ENCODE measurements at places on chromosomes 6 and 20. TPM values are rescaled to one million over a fixed set of nuclear protein-coding genes. Genes with fewer than 3 reads are reported as not detected.

TCF21 gene
- total RNA-seq: 0.52 TPM

PDE7B gene
- total RNA-seq: 0.27 TPM

SYNCRIP gene
- total RNA-seq: 122 TPM

RAET1G gene
- total RNA-seq: not detected

MYB gene
- not detected for total RNA-seq

XKR7 gene
- 0.36 TPM for total RNA-seq

PRL gene
- total RNA-seq: not detected

TTK gene
- 3.3 TPM for total RNA-seq

- H3K4me3 ChIP-seq: no peak overlapping the region
Measured at GRCh38 chr6:44028789-44029310, 98.4 kb downstream of the MRPL14 start.

DNA sequence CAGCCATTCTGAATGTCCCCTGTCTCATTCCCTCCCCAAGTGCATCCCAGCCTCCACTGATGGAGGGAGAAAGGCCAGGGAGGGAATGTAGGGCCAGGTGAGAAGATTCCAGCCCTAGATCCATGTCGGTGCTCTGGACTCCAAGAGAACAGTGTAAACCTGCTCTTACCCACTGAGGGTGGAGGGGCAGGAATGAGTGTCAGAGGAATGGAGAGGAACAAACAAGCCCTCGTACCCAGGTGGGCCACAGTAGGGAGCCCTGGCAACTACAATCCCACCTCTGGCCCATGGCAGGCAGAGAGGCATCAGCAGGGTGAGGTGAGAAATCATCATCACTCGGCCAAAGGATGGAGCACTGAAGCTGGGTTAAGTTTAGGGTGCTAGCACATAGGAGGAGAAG, 54.6 kb downstream of the STAU1 start:
- DNase-seq: no peak
- H3K36me3 ChIP-seq: peaks cover 12% of the 10 kb centered on the region
- no peaks in the 10 kb centered on the region for H3K27me3 ChIP-seq
- H3K4me1 ChIP-seq: no peaks in the 10 kb centered on the region

DNA sequence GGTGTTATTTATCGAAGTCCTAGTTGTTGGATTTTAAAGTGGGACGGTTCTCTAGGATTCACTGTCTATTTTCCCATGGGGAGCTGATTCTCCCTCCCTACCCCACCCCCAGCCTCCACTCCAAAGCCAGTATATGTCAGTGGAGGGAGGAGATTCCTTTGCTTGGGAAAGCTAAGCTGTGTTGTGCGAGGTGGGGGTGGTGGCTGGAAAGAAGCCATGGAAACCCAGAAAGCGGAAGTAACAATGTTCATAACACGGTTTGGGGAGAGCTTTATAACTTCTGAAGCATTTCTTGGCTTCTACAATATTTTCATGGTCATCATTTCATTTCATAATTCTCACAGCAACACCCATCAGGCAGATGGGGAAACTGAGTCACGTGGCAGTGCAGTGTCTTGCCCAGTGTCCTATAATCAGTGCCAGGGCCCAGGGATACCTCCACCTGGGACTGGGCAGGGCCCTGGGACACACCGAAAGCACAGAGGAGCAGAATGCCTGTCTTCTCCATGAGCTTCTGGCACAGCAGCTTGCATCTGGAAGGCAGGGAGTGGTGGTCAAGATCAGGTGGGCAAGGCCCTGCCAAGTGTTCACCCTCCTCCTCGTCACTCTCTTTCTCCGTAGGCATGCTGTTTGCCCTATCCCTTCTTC, 4.5 kb downstream of the SUN5 start:
- no peaks in the 10 kb centered on the region for H3K36me3 ChIP-seq
- H3K4me3 ChIP-seq: no peak overlapping the region
- no peak for DNase-seq
- H3K27me3 ChIP-seq: no peaks in the 10 kb centered on the region
- H3K27ac ChIP-seq: no peak overlapping the region
- H3K4me1 ChIP-seq: no peaks in the 10 kb centered on the region

DNA sequence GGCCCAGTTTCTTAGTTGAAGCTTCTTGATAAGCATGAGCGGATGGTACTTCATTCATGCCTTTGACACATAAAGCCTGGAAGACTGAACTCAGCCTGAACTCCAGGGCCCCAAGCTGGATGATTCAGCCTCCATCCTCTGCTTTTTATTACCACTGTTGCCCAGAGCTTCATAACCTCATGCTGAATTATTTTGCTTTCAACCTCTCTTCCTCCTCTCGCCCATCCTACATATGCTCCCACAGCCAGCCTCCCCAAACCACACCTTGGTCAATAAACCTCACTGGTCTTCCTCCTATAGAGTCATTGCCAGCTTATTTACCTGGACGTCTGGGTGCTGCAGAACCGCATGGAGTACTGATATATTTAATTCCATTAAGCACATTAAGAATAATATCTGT, 59.4 kb downstream of the SLC35B3 start:
- H3K4me1 ChIP-seq: no peaks in the 10 kb centered on the region

DNA sequence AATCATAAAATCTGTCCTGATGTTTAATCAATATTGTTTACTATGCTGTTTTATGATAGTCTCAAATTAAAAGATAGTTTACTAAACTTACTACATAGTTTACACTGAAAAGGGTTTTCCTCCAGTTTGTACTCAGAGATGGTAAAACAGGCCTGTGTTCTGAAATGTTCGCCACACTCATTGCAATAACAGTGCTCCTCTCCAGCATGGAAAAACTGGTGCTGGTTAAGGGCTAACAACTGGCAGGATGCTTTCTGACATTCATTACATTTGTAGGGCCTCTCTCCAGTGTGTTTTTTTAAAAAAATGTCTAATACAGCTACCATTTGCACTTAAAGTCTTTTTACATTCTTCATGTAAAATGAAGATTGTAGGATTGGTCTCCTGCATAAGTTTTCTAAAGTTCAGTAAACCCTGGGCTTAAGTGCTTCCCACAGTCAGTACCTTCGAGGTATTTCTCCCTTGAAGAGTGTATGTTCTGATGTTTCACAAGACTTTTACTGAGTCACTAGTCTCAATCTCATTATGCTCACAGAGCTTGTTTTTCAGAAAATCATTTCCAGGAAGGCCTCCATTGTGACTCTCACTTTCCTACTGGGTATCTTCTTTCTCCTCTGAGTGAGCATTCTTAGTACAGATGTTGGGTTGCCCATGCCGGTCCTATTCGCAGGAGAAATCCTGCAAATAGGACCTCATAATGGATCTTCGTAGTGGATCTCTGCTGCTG, 8.7 kb upstream of the ZSCAN12 start:
- H3K27ac ChIP-seq: no peak overlapping the region
- no peaks in the 10 kb centered on the region for H3K36me3 ChIP-seq
- no peak overlapping the region for H3K4me3 ChIP-seq

GRCh38 chr6:64146094-64146493, 510.5 kb downstream of the PHF3 start:
- no peaks in the 10 kb centered on the region for H3K36me3 ChIP-seq
- no peaks in the 10 kb centered on the region for H3K27me3 ChIP-seq
- no peaks in the 10 kb centered on the region for H3K4me1 ChIP-seq
- no peak for DNase-seq

DNA sequence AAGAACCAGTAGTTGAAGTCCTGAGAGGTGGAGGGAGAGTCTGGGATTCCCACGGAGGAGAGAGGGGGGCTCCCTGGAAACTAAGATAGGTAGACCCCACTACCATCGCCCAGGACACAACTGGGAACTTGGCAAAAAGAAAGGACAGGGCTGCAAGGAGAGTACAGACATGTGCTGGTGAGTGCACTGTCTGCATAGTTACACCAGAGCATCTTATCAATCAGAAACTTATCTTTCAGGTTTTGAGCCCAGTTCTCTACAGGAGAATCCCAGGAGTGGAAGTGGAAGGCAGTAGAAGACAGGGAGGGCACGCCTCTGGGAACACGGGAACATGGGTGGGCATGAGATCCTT, 12.2 kb downstream of the NFKBIL1 start:
- H3K4me3 ChIP-seq: no peak overlapping the region
- peaks cover 29% of the 10 kb centered on the region for H3K4me1 ChIP-seq
- peaks cover 4% of the 10 kb centered on the region for H3K36me3 ChIP-seq
- no peaks in the 10 kb centered on the region for H3K27me3 ChIP-seq
- DNase-seq: no peak
- H3K27ac ChIP-seq: peak overlapping the region; percentile 61

- H3K27me3 ChIP-seq: no peaks in the 10 kb centered on the region
- no peaks in the 10 kb centered on the region for H3K4me1 ChIP-seq
- no peak overlapping the region for H3K4me3 ChIP-seq
Measured at GRCh38 chr6:137978252-137978896, 111.3 kb downstream of the TNFAIP3 start.

- H3K27ac ChIP-seq: no peak overlapping the region
- no peak overlapping the region for H3K4me3 ChIP-seq
- DNase-seq: no peak
- peaks cover 9% of the 10 kb centered on the region for H3K4me1 ChIP-seq
Measured at GRCh38 chr6:42764911-42765648, 16.8 kb upstream of the BICRAL start.

DNA sequence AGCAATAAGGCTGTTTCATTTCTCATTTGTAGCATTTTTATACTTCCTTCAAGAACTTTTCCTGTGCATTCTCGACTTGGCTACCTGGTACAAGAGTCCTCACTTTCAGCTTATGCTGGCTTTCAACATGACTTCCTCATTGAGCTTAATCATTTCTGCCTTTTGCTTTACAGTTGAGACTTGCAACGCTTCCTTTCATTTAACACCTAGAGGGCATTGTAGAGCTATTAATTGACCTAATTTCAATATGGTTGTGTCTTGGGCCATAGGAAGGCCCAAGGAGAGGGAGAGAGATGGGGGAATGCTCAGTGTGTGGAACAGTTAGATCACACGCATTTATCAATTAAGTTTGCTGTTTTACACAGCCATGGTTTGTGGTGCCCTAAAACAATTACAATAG, 37.2 kb downstream of the SLC22A2 start:
- no peak for DNase-seq
- peaks cover 3% of the 10 kb centered on the region for H3K4me1 ChIP-seq

- peaks cover 18% of the 10 kb centered on the region for H3K4me1 ChIP-seq
- H3K4me3 ChIP-seq: no peak overlapping the region
Measured at GRCh38 chr6:155377061-155377460, 62.8 kb upstream of the TFB1M start.

GRCh38 chr20:58536289-58536688, 21.1 kb upstream of the APCDD1L start:
- no peaks in the 10 kb centered on the region for H3K36me3 ChIP-seq
- no peak overlapping the region for H3K4me3 ChIP-seq

DNA sequence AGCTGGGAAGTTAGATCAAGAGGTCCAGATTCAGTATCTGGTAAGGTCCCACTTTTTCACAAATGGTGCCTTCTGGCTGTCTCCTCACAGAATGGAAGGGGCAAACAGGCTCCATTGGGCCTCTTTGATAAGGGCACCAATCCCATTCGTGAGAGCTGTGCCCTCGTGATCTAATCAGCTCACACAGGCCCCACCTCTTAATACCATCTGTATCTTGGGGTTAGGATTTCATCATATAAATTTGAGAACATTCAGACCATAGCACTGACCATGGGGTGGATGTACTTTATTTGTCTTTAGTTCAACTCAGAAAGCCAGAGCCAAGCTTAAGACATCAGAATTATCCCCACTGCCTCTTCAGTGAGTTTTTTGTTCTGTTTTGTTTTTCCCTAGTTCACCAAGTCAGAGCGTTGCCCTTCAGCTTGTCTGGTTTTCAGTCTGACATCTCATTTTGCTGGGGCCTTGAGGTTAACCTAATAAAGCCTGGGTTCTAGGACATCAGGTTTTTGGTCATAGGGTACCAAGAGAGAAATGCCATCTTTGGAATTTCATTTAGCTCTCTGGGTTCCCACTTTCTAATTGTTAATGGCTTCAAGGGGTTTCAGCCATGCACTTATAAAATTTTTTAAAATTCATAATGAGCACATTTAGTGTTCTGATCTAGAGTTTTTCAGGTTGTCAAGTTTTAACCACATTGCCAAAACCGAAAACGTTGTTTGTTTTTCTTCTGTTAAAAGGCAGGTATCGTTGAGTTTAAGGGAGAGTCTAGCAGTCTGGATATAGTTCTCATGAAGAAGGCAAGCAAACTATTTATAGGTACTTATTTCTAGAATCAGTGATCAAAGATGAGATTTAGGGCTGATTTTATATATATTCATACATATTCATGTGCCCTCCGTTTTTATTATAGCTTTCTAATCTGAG, 19.0 kb downstream of the SENP6 start:
- H3K4me3 ChIP-seq: no peak overlapping the region
- no peak overlapping the region for H3K27ac ChIP-seq
- H3K4me1 ChIP-seq: no peaks in the 10 kb centered on the region
- peaks cover 3% of the 10 kb centered on the region for H3K36me3 ChIP-seq
- no peaks in the 10 kb centered on the region for H3K27me3 ChIP-seq

DNA sequence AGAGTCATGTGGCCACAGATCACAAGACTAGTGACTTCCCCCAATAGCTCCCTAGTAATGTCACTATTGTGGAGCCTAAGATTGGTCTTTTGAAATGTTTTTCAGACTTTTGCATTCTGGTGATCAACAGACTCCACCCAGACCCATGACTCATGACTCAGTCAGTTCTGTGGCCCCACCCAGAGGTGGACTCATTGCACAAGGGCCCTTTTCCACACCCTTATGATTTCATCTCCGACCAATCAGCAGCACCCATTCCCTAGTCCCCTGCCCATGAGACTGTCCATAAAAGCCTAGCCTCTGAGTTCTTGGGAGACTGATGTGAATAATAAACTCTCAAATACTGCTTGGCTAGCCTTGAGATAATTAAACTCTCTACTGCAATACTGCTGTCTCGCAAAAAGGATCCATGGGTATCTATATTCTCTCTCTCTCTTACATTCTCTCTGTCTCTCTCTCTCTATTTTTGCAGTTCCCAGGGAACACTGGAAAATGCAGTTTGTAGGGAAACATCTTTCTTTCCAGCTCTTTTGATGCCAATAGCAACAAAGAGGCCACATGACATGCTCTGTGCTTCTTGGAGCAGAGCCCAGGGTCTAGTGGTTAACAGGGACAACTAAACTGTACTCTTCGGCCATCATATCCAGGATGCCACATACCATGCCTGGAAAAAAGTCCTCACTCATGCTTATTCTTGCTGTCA, 71.3 kb upstream of the IYD start:
- H3K4me1 ChIP-seq: peaks cover 23% of the 10 kb centered on the region
- no peaks in the 10 kb centered on the region for H3K27me3 ChIP-seq
- peak overlapping the region; percentile 77 for H3K27ac ChIP-seq
- H3K36me3 ChIP-seq: no peaks in the 10 kb centered on the region
- no peak overlapping the region for H3K4me3 ChIP-seq
